Right renal cortex interstitium (tissue), 3 donors: ENCODE measurements at places on chromosomes 12 and 14. TPM values are rescaled to one million over a fixed set of nuclear protein-coding genes. Genes with fewer than 3 reads are reported as not detected.
A peak's percentile ranks its signal among the peaks of the same experiment; 100 is the strongest.

OASL gene
- 0.11 TPM for polyA plus RNA-seq

TSPAN8 gene
- polyA plus RNA-seq, result 43.0 TPM

CLEC4A gene
- 1.9 TPM for polyA plus RNA-seq

CLEC1A gene
- polyA plus RNA-seq, result 2.7 TPM

RNASE7 gene
- polyA plus RNA-seq, result 0.96 TPM

NKX2-1 gene
- polyA plus RNA-seq, result not detected

RPS6KA5 gene
- 7.7 TPM for polyA plus RNA-seq

C14orf39 gene
- polyA plus RNA-seq, result 0.43 TPM

DNA sequence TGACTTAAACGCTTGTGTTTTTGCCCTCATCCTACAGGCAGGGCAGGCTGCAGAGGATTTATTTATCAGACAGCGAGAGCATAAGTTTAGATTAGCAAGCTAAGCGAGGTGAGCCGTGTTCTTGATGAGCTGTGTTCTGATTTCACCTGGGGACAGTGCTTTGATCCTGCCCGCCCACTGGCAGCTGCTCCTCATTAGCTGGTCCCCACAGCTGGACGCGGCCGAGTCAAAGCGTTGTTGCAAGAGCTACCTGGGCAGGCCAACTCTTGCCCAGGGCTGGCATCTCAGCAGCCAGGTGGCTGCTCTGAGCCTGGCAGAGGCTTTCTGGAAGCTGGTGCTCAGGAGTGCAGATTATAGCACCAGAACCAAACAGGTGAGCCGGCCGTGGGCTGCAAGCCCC, 46.8 kb upstream of the BEGAIN start:
- DNase-seq, result no peak

GRCh38 chr12:40436564-40436963, 211.8 kb downstream of the LRRK2 start:
- DNase-seq, result no peak

DNA sequence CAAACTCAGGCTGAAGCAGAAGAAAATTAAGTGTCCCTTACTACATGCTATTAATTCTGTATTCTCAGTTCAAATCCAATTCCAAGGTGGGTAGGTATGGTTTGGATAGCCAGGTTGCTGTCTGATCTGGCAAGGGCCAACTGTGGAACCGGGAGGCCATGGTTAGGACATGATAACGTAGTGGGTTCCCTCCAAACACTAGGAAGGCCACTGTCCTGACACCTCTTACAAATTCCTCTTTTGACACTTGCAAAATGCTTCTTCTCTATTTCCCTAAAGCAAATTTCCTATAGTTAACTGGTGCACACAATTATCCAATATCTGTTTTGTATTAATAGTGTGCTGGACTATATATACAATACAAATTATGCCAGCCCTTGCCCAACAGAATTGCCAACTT, 70.8 kb downstream of the RNF34 start:
- no peak for DNase-seq

DNA sequence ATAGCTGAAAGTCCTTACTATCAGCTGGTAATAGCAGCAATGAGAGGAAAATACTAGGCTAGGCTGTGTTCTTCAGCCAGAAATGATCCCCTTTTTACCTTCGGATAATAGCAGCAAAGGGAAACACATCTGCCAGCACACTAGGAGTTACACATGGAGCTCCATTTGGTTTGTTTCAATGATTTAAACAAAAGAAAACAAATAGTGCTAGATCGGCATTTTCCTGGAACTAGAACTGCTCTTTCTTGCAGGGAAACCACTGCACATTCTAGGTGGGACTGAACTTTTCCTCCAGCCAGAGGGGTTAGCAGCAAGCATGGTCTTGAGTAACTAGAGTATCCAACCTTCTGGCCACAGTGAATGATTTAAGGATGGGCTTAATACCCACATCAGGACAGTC, 117.6 kb downstream of the PDE6H start:
- no peak for DNase-seq

- DNase-seq, result no peak
These were observed 994 bp downstream of the SRP54 start for GRCh38 chr14:34983786-34984185.

DNA sequence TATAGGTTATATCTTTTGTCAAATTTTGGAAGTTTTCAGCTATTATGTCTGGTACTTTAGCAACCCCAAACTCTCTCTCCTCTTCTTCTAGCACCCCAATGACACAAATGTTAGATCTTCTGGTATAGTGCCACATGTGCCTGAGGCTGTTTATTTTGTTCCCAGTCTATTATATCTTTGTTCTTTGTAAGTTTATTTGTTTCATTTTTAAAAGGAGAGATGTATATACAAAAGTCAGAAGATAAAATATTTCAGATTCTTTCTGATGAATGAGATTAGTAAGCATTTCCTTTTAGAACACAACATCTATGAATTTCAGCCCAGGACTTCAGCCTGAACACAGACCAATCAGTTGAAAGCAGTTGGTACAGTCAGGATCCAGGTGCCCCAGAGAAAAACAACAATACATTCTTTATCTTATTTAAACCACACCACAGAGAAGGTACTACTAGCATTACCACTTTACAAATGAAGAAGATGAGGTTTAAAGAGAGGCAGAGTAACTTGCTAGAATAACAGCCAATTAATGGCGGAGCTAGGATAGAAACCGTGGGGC, 114.1 kb upstream of the BTG1 start:
- DNase-seq, result no peak

DNA sequence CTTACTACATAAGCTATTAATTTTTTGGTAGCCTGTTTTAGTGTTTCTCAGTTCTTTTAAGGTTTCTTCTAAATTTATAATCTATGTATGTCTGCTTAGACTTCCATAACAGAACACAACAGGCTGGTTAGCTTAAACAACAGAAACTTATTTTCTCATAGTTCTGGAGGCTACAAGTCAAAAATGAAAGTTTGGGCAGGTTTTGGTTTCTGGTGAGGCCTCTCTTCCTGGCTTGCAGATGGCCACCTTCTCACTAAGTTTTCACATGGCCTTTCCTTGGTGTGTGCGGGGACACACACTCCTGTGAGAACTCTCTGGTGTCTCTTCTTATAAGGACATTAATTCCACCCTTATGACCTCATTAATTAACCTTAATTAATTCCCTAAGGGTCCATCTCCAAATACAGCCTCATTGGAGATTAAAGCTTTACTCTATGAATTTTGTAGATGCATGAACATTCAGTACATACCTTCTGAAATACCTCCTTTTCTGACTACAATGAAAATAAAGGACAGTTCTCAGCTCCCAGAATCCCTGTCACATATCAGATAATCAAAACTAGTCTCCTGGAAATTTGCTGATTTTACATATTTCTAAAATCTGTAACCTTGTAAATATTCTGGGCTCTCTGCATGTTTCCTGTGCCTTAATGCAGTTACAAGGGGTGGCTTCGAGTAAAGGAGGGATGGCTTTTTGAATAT, 23.2 kb upstream of the BMAL2 start:
- no peak for DNase-seq

GRCh38 chr14:57865403-57866198, at the start of gene SLC35F4:
Gene SLC35F4, minus strand, starts transcription at chr14:57866092.
- peak; percentile 48 for DNase-seq

GRCh38 chr14:91723501-91723900, 8.4 kb downstream of the CATSPERB start:
- no peak for DNase-seq

DNA sequence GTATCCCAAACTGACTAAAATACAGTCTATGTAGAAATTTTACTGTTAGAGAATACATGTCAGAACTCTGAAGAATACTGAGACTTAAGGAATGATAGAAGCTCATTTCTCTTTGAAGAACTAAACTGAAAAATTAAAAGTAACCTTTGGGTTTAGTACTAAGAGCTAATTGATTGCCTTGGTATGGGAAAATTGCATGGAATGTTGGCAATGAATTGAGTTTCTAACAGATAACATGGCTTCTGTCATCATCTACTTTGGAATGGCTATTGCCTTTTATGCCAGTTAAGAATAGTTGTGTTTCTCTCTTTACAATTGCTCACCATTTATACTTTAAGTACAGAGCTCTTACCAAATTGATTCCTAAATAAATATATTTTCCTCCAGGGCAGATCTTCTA, 308.8 kb upstream of the SYT1 start:
- no peak for DNase-seq

- no peak for DNase-seq
These were observed 6.7 kb upstream of the SSPN start for GRCh38 chr12:26188641-26189040.

- DNase-seq, result no peak
These were observed 14.1 kb downstream of the CCDC63 start for GRCh38 chr12:110860833-110861296.

DNA sequence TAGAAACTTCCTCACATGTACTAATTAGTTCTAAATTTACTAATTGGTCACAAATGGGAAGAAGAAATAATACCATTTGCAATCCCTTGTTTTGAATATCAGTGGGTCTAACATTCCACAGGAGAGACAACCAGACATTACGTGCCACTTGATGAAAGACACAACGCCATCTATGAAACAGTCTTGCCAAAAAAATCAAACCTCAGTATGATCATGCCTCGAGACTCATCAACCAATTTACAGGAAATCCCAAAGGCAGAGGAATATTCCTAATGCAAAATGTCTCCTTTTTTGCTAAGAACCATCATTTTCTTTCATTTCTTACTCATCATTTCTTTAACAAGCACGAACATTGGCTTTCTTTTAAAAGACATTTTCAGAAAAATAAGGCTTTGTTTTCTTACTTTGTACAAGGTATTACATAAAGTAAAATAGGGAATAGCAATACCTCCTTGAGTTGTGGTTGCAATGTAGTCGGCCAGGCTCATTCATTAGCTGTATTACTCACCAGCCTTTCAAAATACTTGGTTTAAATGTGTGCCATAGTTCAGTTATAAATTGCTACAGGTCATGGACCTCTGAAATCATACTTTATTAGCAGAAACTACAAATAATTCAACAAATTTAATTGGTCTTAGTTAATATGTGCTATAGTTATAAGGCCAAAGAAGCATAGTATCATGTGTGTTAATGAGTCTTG, 436.2 kb upstream of the FLRT2 start:
- DNase-seq, result no peak
